Fibroblast of upper back skin (primary cell): ENCODE measurements at places on chromosomes 7 and 10.

- DNase-seq, result no peak
Measured at GRCh38 chr7:8386926-8387550, 46.4 kb upstream of the NXPH1 start.

DNA sequence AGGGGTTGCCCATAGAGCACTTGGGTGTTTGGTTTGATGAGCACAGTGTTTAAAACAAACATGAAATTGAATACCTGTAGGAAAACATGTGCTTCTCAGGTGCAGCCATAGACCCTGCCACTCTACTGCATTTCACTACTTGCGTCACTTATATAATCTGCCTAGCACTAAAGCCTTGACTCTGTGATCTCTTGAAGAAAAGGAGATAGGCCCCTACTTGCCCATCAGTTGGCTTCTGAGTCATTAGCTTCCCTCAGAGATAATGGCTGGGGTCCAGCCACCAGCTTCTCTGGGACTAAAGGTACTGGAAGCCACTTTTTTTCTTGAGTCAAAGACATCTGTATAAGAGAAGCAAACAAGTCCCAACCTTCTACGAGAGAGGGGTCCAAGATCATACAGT, 45.9 kb upstream of the BTRC start:
- no peak for DNase-seq

DNA sequence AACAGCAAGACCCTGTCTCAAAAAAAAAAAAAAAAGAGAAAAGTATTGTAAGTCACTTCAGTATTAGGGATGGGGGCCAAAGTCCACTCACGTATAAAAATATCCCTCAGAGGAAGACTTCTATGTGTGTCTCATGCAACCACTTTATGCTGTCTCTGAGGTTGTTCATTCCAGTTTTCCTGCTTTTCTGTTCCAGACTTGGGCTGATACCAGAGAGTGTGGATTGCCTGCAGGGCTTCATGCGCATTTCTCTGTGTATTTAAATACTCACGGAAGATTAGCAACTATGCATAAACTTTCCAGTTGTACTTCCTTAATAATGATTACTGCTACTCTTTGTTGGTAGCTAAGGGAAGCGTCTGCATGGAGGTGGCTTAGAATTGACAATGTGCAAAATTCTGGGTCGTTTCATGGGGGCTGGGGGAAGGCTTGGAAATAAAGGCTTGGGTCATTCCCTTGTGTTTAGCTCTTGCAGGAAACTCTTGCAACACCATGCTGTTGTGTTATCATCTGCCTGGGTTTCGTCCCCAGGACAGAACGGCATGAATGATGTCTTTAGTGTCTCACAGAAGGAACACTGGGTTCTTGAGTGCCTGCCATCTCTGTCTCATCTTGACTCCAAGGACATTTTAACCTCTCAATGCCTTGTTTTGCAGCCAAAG, 54.1 kb downstream of the KIAA1217 start:
- no peak for DNase-seq

- DNase-seq, result no peak
Measured at GRCh38 chr10:1292611-1293031, 236.4 kb downstream of the WDR37 start.

DNA sequence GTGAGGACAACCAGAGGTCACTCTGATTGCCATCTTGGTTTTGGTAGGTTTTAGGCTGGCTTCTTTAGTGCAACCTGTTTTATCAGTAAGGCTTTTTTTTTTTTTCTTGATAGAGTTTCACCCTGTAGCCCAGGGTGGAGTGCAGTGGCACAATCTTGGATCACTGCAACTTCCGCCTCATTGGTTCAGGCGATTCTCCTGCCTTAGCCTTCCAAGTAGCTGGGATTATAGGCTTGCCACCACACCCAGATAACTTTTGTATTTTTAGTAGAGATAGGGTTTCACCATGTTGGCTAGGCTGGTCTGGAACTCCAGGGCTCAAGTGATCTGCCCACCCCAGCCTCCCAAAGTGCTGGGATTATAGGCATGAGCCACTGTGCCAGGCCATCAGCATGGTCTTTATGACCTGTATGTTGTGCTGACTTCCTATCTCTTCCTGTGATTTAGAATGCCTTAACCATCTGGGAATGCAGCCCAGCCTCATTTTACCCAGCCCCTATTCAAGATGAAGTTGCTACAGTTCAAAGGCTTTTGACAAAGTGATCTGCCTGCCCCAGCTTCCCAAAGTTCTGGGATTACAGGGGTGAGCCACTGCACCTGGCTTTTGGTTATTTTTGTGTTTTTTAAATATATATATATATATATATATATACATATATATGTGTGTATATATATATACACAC, 7.0 kb upstream of the ZNF425 start:
- DNase-seq, result no peak

GRCh38 chr7:79293655-79294142, 159.8 kb downstream of the MAGI2 start:
- no peak for DNase-seq

DNA sequence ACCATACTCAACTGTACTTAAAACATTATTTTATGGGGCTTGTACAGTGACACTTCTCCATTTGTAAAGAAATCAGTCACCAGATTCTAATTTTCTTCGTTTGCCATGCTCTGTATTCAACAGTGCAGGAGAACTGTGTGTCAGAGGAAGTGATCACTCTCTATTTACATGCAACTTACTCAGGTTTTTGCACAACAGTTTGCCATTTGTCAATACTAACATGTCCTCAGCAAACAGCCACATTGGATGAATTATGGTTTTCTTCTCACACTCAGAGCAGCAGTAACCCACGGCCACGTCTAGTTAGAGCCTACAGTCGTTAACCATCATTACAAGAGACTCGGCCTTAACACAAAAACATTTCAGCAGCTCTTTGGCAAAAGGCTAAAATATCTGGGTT, 69.2 kb upstream of the SP4 start:
- no peak for DNase-seq

GRCh38 chr7:67435894-67436535, 439.4 kb downstream of the TYW1 start:
- DNase-seq, result no peak
